GM13976 (cell line): ENCODE measurements at places on chromosomes 3 and 15.

- no peak for DNase-seq
These were observed 5.8 kb downstream of the GUCA1C start for GRCh38 chr3:108947855-108948254.

GRCh38 chr15:85973584-85974347 is 105.9 kb upstream of the AGBL1 start:
- DNase-seq: no peak

DNA sequence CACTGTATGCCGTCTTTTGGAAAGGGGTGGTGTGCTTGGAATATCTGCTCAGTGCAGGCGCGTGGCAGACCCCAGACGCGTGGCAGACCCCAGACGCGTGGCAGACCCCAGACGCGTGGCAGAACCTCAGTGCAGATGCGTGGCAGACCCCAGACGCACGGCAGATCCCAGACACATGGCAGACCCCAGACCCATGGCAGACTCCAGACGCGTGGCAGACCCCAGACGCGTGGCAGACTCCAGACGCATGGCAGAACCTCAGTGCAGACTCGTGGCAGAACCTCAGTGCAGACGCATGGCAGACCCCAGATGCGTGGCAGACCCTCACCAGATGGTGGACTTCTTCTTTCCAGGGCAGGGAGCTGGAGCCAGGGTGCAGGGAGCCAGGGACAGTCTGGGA is 637 bp upstream of the MUC4 start:
- no peak for DNase-seq

DNA sequence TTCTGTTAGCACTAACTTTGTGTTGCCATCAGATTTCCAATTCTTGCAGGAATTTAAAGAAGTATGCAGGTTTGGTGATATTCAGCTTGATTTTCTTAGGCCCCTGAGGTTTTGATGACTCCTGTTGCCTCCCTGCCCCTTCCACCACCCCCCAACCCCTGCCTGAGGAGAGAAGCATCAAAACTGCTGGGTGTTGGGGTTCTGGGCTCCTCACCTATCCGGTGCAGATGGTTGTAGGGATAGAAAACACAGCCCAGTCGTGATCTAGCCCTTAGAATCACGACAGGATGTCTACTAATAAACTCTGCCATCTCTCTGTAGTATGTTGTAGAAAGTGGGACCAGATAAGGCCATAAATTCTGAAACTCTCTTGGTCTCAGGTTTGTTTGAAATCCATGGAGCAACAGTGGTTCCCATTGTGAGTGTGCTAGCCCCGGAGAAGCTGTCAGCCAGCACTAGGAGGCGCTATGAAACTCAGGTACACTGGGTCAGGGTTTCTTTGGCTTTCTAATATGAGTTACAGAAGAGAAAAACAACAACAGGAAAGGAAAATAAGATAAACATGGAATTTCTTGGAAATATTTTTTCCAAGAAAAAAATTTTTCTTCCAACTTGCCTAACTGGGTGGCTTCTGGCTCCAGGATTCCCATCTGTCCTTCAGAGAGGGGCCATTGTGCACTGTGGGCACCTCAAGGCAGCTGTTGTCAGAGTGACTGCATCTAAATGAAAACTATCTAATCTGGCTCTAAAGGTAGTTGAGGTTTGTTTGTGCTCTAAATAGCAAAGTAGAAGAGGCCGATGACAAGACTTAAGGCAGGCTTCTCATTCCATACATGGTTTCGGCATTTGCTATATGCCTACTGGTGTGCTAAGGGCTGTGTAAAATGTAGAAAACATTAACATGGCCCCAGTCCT is 8.7 kb downstream of the SRP14 start:
- no peak for DNase-seq

- DNase-seq: no peak
These were observed 53.2 kb downstream of the NIPA2 start for GRCh38 chr15:22891426-22892210.

- no peak for DNase-seq
These were observed 337.7 kb upstream of the AGTR1 start for GRCh38 chr3:148360051-148360450.

GRCh38 chr3:21345382-21345976 is 405.5 kb downstream of the ZNF385D start:
- DNase-seq: no peak

GRCh38 chr15:41564286-41564959 is 5.4 kb downstream of the TYRO3 start:
- DNase-seq: no peak

- DNase-seq: no peak
These were observed 918.8 kb downstream of the NAALADL2 start for GRCh38 chr3:175777965-175778364.

DNA sequence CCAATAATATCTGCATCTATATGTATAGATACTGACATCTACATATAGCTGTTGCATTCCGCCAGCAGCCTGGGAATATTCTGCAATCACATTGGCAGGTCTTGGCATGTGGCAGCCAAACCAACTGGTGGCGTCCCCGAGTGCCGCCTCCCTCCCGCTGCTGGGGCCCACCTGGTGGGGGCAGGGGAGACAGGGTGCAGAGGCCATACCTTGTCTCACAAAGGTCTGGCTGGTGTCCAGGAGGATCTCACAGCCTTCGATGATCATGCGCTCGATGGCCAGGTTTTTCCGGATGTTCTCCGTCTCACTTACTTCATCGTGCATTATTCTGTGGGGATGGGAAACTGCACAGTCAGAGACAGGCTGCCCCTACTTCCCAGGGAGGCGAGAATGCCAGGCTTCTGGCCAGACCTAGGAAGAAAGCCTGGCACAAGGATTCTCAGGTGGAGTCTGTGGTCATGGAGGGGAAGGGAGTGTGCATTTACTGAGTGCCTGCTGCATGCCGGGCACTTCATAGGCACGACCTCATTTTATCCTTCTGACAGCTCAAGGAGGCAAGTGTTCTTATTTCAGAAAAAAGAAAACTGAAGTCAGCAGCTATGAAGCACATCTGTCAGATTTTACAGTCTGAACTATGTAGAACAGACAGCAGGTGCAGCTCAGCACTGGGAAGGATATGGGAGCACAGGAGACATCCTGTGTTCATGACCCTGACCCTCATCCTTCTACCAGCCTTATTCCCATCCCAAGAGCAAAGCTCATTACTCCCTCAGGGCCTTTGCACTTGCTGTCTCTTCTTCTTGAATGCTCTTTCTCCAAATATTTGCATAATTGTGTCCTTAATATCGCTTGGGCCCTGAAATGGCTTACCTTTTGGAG is 62.8 kb downstream of the RASGRF1 start:
- no peak for DNase-seq

- DNase-seq: no peak
These were observed 254.3 kb downstream of the RYR3 start for GRCh38 chr15:33565094-33565493.

GRCh38 chr15:56534728-56535127 is 69.8 kb upstream of the MNS1 start:
- DNase-seq: no peak

DNA sequence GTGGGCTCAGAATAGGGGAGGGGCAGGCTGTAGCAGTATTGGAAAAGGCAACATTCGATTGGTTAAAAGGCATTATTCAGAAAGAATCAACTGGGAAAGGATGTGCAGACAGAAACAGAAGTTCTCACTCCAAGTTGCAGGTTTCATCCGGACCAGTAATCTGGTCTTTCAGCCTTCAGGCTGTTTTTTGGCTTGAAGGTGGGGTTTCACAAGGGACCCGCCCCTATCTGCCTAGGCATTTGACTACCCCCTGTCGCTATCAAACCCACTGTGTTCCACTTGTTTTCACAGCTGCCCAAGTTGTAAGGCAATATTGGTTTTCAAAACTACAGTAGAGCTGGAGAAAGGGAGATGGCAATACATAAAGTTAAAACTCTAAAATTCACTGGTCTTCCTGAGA is 96.9 kb downstream of the VPS8 start:
- no peak for DNase-seq

- no peak for DNase-seq
These were observed 191.9 kb downstream of the ADAMTS9 start for GRCh38 chr3:64495781-64496334.

- no peak for DNase-seq
These were observed 109.3 kb downstream of the OCA2 start for GRCh38 chr15:27989838-27990237.

DNA sequence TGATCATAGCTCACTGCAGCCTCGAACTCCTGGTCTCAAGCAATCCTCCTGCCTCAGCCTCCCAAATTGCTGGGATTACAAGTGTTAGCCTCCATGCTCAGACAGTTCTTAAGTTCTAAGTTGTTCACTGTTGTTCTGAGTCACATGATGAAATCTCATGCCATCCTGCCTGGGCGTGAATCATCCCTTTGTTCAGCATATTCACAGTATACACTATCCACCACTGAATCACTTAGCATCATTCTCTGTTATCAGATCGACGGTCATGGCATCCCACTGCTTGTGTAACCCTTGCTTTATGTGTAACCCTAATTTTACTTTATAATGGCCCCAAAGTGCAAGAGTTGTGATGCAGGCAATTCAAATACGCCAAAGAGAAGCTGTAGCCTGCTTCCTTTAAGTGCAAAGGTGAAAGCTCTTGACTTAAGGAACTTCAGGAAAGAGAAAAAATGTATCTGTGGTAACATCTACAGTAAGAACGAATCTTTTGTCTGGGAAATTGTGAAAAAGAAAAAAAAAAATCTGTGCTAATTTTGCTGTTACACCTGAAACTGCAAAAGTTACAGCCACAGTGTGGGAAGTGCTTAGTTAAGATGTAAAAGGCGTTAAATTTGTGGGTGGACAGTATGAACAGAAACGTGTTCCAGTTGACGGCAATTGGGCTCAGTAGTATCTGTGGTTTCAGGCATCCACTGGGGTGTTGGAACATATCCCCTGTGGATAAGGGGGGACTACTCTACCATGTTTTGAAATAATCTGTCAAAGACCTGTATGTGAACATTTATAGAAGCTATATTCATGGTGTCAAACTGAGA is 80.6 kb downstream of the PCOLCE2 start:
- no peak for DNase-seq
